ENCODE measurements at places on chromosomes 16 and 17. TPM values are rescaled to one million over a fixed set of nuclear protein-coding genes. Genes with fewer than 3 reads are reported as not detected.

DNA sequence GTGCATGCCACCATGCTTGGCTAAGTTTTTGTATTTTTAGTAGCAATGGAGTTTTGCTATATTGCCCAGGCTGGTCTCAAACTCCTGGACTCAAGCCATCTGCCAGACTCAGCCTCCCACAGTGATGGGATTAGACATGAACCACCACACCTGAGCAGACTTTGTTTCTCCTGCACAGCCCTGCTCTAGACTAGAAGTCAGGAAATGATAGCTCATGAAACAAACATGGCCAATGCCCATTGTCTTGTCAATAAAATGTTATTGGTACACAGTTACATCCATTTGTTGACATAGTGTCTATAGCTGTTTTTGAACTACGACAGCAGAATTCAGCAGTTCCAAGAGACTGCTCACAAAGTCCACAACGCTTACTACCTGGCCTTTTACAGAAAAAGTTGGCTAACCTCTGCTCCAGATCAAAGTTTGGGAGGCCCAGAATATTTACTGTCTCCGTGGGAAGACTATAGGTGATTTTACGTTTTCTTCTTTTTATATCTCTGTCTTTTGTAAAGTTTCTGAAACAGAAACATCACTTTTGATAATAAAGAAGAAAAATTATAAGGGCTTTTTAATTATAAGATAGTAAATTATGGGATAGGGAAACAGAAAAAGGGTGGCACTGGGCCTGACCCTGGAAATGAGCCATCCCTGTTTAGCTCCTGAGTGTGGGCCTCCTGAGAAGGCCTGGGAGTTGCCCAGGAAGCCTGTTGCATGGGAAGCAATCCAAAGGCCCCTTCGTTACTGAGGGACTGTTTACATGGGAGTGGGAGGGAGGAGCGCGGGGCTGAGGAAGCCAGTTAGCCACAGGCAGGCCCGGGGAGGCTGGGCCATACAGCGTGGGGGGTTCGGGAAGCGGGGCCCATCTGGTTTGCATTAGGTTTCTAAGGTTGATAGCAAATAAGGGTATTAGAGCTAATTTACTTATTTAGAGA lies 201.5 kb downstream of the IRF8 start:
- DNase-seq, result no peak

GRCh38 chr16:55329791-55330428 lies 5.9 kb downstream of the IRX6 start:
- DNase-seq, result no peak

GRCh38 chr16:88499292-88499691 lies 46.2 kb downstream of the ZFPM1 start:
- no peak for DNase-seq

GRCh38 chr16:80986557-80986956 lies 20.1 kb downstream of the CMC2 start:
- DNase-seq, result no peak

DNA sequence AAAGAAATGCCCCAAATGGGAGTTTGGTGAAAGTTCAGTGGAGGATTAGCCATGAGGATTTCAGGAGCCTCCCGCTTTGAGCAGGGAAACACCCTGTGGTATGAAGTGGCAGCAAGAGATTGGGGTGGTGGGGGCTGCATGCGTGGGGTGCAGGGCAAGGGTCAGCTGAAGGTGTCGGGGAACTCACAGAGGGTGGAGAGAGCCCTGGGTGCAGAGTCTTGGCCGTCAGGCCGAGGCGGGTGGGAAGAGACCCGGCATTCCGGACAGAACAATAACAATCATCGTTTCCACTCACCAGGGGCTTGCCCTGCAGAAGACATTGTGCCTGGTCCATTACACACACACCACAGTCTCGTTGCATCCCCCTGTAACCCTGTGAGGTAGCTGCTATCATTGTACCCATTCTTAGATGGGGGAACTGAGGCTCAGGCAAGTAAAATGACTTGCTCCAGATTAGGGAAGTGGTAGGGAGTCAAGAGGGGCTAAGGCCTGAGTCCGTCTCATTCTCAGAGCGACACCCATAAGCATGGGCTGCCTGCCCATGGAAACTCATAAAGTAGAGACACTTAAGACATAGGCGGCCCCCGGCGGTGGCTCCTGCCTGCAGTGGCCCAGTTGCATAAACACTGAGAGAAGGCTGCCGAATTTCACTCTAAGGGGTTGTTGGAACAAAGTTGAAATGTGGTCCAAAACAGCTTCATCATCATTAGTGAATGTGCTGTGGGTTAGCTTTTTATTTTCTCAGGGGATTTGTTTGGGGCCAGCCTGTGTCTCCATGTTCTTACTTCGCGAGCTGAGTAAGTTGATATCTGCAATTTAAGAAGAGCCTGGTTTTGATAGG lies 93.3 kb downstream of the CMIP start:
- no peak for DNase-seq

- no peak for DNase-seq
Observed at GRCh38 chr17:27783440-27784350, 16.6 kb downstream of the NOS2 start.

The EPX gene
- total RNA-seq, result not detected

GRCh38 chr17:77235370-77235941 lies 94.7 kb downstream of the SEC14L1 start:
- peak; percentile 71 for DNase-seq

DNA sequence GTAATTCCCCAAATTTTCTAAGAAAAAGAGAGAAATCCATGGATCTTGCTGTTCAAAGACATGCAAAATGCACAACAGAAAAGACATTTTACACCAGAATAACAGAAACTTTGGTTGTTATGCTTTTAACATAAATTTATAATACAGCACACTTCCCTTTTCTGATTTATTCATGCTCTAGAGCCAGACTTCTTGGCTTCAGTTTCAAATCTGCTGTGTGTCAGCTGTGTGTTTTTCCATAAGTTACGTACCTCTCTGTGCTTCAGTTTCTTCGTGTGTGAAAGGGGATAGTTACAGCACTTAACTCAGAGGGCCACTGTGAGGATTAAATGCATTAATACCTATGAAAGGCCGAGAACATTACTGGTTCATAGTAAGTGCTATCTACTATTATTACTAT lies 6.8 kb upstream of the CCL3L1 start:
- no peak for DNase-seq

DNA sequence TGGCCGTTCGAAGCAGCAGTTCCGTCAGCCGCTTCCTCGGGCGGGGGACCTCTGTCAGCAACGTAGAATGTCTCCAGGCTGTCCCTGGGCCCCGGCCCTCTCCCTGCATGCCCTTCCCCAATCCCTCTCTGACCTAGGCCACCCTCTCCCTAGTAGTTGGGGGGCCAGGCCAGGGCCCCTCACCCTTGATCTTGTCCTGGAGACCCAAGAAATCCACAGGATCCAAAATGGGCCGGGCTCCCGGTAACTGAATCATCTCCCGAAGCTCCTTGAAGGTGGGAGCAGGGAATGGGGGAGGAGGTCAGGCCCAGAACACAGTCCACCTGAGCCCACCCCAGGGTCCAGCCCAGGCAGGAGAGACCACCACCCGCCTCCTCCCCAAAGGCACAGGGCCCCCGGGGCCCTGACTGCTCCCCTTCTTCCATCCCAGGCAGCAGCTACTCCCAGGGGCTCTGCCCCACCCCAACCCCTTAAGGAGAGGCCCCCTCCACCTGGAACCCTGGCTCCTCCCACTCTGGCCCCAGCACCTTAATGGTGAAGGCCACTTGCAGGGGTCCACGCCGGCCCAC lies 4.7 kb upstream of the GRIN2C start:
- no peak for DNase-seq

The TPPP3 gene
- total RNA-seq, result not detected

DNA sequence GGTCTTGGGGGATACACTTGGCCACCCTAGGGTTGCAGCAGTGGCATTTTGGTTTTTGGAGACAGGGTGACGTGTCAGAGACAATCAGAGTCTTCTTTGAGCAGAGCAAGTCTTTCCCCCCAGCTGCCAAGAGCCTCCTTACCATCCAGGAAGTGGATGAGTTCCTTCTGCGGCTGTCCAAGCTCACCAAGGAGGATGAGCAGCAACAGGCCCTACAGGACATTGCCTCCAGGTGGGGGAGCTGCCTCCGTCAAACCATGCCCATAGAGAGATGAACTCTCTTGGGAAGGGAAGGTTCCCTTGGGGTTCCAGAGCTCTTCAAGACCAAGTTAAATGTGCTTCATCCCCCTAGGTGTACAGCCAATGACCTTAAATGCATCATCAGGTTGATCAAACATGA lies 11.3 kb downstream of the LIG3 start:
- DNase-seq, result no peak

The UNC13D gene
- total RNA-seq, result 144 TPM

- no peak for DNase-seq
Observed at GRCh38 chr16:27651301-27651700, 101.4 kb downstream of the KATNIP start.

GRCh38 chr17:50672831-50673551 lies 34.7 kb downstream of the ANKRD40 start:
- no peak for DNase-seq

The IL21R gene
- 97.2 TPM for total RNA-seq

- no peak for DNase-seq
Observed at GRCh38 chr16:54062361-54063278, 224.0 kb downstream of the IRX3 start.

DNA sequence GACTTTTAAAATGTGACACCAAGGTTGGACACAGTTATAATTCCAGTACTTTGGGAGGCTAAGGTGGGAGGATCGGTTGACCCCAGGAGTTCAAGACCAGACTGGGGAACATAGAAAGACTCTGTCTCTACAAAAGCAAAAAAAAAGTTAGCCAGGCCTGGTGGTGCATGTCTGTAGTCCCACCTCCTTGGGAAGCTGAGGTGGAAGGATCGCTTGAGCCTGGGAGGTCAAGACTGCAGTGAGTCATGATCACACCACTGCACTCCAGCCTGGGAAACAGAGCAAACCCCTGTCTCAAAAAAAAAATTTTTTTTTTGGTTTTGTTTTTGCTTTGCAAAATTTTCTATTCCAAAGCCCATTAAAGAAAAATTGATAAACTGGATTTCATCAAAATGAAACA lies 281.4 kb downstream of the BCAS3 start:
- DNase-seq, result no peak

GRCh38 chr17:40312131-40312731 lies 3.3 kb downstream of the RARA start:
- peak; percentile 5 for DNase-seq

The GPR142 gene
- total RNA-seq, result not detected

GRCh38 chr16:22317001-22317530 lies 19.9 kb downstream of the POLR3E start:
- no peak for DNase-seq

DNA sequence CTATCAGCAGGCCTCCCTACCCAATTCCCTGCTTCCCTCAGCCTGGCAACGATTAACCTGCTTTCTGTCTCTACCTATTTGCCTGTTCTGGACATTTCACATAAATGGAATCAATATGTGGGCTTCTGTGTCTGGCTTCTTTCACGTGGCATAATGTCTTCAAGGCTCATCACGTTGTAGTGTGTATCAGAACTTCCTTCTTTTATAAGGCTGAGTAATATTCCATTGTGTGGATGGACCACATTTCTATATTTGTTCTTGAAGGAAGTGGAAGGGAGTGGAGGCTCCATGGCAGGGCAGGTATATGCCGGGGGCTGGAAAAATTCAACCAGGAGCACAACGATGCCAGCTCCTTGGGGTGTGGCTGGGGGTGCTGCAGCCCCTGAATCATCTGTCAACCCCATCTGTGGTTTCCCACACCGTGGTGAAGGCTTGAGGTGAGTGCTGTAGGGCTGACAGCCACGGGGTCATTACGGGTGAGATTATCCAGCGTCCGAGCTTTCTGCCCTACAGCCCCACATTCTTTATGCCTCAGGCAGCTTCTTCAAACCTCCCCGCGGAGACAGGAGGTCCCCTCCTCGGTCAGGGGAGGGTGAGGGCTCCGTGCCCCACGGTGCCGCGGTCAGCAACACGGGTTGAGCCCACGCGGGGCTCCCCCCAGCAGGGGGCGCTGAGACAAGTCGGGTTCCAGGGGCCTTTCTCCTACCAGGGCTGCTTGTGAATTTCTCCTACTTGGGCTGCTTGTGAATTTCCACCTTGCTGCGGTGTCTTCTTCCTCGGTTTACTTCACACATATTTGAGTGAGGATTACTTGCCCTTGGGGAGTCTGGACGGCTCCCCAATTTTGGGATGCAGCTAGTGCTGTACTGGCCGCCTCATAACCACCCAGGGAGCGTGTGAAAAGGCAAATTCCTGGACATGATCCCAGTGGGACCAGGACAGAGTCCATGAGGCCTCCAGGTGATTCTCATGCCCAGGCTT lies 18.3 kb upstream of the WFIKKN2 start:
- peak; percentile 60 for DNase-seq

The CNGB1 gene
- not detected for total RNA-seq

The PLXDC1 gene
- total RNA-seq, result 2.4 TPM

DNA sequence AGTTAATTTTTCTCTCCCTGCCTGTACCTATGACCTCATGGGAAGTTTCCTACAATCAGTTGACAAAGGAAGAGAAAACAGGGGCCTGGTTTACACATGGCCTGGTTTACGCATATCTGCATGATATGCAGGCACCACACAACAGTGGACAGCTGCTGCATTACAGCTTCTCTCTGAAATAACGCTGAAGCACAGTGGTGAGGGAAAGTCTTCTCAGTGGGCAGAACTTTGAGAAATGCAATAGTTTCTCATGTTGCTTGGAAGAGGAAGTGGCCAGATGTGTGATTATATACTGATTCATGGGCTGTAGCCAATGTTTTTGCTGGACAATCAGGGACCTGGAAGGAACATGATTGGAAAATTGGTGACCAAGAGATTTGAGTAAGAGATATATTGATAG lies 324.1 kb upstream of the GOT2 start:
- no peak for DNase-seq

- peak; percentile 46 for DNase-seq
Observed at GRCh38 chr16:81035975-81036750, 521 bp downstream of the ATMIN start.

DNA sequence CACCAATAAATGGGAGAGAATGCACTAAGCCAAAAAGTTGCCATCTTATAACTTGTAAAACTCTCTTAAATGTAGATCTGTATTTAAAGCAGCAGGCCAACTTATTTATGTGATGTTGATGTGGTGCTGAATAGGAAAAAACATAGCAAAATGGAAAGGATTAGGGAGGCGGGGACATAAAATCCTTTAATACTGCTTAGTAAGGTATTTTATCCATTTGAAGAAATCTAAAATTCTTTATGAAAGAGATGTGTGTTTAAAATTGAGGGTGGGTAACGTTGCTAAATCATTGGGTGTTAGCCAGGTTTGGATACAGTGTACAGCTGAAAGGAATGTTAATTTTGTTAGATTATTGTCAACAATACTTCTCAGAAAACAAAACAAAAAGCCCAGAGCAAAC lies 14.3 kb downstream of the SNTB2 start:
- no peak for DNase-seq

GRCh38 chr16:67258161-67258835 lies 9.5 kb downstream of the SLC9A5 start:
- no peak for DNase-seq

The CTF1 gene
- 0.32 TPM for total RNA-seq

GRCh38 chr17:48615047-48615962 lies at the start of gene HOXB8:
HOXB8 (minus strand) TSS chr17:48615292; CDS start chr17:48614704, 588 bp downstream.
- no peak for DNase-seq

GRCh38 chr16:64926476-64926875 lies 195.4 kb downstream of the CDH11 start:
- DNase-seq, result no peak
